ENCODE measurements at places on chromosomes 6 and 20.
A peak's percentile ranks its signal among the peaks of the same experiment; 100 is the strongest.

DNA sequence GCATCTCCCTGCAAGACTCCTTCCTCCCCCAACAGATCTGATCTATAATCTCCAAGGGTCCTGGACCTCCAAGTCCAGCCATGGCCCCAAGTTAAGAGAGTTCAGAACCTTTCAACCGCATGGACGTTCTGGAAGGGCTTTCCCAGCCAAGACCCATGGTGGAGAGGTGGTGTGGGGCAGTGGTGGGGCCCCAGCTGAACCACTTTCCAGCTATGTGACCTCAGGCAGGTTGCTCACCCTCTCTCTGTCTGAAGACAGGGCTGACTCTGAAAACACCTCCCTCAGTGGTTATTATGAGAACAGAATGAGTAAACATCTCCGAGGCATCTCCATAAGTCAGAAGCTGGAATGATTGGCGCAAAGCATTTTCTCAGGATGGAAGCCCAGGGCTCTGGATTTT lies 887 bp downstream of the CLPS start:
- DNase-seq = no peak

DNA sequence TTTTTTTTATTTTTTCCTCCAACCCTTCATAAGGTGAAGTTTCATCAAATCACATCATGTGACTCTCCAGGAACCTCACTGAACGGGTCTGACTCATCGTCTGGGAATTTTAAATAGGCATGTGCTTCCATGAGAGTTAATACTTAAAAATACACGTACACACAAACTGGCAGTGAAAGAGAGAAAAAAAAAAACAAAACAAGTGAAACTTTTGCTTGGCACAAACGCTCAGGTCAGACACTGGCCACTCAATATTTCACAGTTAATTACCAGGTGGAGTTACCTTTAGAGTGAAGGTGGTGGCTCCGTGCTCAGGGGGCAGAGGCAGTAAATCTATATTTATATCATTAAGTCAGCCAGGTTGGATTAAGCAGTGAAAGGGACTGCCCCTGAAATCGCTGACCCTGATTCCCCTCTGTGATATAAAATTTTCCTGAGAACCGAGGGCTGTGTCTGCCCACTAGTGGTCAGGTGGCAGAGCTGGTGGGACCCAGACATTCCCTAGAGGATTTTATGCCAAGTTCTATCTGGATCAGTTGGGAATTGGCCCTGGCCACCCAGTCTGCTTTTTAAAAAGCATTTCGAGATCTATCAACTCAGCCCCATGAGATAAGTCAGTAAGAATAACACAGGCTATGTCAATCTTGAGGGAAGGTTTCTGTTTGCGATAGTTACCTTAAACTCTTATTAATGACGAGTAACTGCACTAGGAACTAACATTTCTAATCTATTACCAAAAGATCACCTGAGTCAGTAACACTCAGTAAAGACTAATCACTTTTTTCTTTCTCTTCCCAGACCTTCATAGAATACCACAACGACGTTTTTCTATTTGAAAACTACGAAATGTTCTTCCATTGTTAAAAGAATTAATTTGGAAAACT lies 259.1 kb downstream of the HDGFL1 start:
- no peak for DNase-seq

DNA sequence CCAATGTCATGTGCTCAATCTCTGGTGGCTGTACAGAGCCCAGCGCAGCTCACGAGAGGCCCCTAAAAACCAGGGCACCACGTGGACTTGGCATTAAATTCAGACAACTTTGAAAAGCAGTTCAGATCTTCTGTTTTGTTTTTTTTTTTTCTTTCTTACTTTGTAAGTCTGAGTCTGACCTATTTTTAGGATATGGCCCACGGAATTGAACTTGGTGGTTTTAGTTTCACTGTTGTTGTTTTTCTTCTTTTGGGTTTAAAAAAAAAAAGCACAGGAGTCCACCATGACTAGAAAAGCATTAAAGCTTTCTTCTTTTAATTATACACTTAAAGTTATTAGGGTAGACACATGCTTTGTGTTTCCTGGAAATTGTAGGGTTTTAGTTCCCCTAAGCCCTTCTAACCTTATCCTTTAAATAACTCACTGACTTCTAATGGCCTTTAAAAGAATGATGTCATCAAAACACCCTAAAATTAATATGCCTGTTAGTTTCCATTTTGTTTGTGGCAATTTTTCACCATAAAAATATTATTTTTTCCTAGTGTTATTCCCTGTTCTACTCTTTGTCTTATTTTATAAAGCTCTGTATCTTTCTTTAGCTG lies 48.5 kb upstream of the CCN2 start:
- DNase-seq = no peak

DNA sequence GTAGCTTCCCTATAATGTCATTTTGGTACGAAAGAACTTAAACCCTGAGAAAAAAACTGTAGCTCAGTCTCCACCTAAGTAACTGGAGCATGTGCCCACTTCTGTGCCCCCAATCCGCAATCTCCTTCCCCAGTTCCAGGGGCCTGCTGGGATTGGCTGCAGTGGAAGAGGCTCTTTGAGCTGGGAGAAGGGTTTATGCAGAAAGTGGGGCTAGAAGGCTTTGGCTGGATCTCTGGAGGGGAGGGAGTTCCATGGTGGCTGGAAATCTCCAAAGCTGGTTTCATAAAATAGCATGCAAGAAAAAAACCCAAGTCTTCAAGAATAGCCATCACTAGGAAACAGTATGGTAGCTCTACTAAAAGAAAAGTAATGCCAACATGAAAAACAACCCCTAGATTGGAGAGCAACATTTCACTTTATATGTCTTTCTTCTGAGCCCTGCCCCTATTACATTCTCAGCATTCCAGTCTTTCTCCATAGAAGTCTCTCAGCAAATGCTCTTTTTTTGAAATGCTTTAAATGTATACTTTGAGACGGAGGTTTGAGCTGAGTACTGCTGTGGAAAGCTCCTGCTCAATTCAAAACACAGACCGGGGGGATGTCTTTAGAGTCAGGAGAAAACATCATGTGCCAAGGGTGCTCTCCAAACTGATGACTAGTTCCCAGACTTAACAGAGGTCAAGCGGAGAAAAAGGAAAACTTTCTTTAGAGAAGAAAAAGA lies 36.0 kb upstream of the FOXO3 start:
- DNase-seq = no peak

DNA sequence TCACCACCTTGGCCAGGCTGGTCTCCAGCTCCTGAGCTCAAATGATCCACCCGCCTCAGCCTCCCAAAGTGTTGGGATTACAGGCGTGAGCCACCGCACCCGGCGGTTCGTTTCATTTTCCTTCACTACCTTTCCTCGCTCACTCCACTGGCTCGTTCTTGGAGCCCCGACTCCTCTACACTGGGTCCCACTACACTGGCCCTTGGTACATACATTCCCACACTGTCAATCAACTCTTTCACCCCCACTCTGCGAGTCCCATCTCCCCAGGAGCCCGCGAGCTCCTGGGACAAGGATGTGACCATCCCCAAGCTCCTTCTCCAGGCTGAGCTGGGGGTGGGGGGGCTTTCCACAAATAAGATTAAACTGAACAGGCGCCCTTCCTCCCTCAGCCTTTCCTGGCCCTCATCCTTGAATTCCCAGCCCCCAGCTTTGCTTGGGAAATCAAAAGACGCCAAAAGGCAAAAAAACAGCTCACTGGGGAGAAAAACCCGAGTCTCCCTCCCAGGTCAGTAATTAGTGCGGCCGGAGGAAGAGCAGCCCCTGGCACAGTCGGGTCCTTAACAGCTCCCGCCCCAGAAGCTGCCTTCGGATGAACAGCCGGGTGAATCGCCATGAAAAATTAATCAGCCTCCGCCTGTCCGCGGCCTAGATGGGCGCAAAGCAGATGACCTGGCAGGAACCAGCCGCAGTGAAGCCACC lies 42.8 kb upstream of the LY86 start:
- DNase-seq = no peak

DNA sequence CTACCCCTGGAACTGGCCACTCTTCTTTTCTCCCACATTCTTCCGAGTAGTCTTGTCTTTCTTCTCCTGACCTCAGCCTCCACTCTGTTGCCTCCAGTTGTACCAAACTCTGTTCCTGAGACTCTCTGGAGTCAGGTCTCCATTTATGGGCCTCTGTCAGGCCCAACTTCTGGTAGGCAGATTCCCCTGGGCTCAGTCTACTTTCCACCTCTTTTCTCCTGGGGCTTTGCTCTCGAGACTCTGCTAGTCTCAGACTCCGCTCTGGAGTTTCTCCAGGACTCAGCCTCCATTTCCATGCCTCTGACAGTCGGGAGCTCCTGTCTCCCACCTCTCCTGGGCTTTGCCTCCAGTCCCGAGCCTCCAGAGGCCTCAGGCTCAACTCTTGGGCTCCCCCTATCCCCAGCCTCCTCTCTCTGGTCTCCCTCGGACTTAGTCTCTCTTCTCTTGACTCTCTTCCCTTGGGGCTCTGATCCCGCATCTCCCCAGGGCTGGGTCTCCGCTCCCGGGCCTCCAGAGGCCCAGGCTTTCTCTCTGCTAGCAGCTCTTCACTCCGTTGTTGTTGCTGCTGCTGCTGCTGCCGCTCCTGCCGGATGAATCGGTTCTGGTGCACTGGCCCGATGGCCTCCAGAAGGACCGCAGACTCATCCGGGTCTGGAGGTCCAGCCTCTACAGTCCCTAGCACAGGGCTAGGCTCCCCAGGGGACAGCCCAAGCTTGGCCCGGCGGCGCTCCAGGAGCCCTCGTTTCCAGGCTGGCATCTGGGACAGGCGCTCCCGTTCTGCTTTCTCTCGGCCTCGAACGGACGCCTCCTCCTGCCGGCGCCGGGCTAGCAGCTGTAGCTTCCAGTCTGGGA lies 1.1 kb downstream of the PPP1R18 start:
- no peak for DNase-seq

GRCh38 chr6:169370666-169371343 lies 117.2 kb upstream of the THBS2 start:
- no peak for DNase-seq

GRCh38 chr6:170151321-170151771 lies 139.5 kb downstream of the DLL1 start:
- DNase-seq = no peak

GRCh38 chr6:114157848-114158247 lies 185.0 kb downstream of the HS3ST5 start:
- no peak for DNase-seq

DNA sequence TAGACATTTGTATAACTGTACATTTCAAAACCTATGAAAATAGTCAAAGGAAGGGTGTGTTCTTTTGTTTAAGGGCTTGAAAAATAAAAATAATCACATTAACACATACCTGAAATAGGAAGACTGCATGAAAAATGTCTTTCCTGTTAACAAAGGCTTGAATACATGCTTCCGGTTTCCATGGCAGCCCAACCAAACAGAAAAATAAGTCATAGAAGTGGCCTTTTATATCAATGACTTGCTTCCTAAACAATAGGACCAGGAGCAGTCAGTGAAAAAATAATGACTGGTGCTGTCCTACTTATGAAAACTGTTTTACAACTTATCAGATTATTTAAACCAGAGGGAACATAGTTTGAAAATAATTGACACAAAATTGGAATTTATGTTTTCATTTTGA lies 412.6 kb upstream of the PLCB4 start:
- DNase-seq = no peak

DNA sequence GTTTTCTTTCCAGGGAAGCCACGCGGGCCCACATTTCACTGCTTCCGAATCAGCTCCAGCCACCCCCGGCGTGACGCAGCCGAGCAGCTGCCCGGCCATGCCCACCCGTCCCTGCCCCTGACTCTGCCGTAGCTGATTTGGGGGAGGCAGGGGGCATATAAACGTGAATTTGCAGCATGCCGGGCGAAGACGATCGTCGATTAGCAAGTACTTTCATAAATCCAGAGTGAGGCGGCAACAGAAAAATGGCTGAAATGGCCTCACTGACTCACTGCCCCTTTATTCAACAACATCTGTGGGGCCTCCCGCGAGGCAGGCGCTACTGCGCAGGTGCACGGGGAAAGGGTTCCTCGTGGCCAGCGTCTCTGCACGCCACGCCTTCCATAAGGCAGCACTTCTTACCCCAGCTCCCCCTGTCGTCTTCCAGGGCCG lies 118.0 kb downstream of the DLL1 start:
- no peak for DNase-seq

DNA sequence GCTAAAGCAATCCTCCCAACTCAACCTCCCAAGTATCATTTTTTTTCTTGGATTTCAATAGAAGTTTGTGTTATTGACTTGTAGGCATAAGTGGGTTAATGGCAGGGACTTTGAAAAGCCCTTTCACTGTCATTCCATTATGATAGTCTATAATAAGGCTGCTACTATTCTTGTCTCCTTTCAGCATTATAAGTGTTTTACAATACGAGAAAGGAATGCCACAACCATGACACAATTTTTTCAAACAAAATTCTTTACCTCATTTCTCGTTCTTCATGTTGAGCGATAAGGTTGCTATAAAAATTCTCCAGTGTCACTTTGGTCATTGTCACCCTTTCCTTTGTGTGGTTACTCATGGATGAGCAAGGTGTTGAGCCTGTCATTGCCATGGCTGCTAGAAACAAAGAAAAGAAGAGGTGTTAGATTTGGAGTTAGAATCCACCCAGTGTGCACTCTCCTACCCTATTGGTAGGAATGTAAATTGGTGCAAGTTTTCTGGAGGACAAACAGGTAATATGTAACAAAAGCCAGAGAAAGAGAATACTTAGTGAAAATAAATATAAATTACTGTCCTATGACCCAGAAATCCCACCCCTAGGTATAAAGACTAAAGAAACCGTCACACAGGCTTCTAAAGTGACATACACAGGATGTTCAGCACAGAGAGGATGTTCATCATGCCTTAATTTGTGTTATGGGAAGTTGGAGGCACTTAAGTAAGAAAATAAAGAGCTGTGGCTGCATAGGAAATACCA lies 7.3 kb downstream of the STK38 start:
- no peak for DNase-seq

DNA sequence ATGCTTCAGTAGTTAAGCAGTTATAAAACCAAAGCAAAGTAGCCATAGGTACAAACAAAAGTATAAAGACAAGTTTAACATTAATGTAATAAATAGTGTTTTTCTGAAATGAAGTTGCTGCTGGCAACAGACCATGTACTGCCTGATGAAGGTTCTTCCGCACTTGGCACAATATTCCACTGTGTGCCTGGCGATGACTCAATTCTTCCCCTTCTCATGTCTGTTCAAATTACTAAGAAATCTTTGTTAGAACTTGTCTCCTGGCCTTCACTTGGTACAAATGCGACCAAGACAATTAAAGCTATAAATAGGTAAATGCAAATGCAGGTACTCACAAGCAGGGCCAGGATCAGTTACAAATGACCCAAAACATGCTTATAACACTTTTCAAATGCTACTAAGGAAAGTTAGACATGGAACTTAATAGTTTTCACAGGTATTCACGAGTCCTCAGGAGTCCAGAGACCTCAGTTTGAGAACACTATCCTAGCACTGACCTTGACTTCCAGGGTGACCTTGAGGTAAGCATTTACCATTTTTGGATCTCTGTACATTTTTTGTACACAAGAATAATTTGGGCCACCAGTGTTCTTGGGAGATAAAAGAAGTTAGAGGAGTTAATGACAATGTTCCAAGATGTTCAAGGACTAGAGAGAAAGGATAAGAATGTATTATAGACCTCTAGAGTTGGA lies 8.1 kb upstream of the DDR1 start:
- peak; percentile 74 for DNase-seq

DNA sequence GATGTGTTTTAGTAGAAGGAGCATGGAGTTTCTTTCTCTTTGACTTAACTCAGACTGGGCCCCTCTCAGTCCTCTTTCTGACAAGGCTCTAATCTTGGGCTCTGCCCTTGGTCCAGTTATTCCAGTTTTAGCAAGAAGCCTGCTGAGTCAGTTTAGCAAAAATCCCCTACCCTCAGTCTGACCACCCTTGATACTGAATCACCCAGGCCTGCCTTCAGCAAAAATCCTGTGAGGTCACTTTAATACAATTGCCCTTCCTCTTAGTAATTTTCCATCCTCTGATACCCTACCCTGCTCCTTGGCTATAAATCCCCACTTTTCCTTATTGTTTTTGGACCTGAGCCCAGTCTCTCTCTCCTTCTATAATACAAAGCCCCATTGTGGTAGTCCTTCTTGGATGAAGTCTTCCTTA lies 326.7 kb upstream of the NOX3 start:
- no peak for DNase-seq
